ENCODE measurements at places on chromosomes 6 and 20.

- peak; percentile 26 for DNase-seq
These were observed 1.7 kb downstream of the STX16 start for GRCh38 chr20:58652606-58653294.

DNA sequence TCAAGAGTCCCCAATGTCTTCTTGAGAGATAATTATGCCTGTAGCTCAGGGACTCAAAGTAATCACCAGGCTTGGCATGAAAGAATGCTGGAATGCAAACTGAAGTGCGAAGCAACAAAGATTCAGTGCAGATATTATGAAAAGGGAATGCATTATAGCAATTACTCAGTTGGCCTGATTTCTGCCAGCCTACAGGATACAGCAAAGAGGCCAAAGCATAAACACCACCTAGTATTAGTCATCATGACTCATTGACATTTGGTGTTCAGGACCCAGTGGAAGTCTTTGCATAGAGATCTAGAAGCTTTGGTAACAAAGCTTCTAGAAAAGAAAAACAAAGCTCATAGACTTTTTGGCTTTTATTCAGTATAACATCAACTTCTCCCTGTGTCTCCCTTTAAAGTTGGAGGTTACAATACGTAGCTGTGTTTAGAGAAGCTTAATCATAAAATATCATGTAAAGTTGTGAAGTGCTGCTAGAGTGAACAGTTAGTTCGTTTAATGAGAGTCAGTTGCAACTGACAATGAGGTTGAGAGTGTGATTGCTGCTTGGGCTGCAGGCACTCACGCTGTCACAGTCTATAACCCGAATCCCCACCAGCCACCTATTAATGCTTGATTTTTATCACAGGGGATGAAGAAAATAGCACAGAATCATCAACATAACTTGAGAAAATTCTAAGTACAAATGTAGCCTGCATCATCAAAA lies 932.7 kb downstream of the TFAP2A start:
- peak; percentile 19 for DNase-seq

DNA sequence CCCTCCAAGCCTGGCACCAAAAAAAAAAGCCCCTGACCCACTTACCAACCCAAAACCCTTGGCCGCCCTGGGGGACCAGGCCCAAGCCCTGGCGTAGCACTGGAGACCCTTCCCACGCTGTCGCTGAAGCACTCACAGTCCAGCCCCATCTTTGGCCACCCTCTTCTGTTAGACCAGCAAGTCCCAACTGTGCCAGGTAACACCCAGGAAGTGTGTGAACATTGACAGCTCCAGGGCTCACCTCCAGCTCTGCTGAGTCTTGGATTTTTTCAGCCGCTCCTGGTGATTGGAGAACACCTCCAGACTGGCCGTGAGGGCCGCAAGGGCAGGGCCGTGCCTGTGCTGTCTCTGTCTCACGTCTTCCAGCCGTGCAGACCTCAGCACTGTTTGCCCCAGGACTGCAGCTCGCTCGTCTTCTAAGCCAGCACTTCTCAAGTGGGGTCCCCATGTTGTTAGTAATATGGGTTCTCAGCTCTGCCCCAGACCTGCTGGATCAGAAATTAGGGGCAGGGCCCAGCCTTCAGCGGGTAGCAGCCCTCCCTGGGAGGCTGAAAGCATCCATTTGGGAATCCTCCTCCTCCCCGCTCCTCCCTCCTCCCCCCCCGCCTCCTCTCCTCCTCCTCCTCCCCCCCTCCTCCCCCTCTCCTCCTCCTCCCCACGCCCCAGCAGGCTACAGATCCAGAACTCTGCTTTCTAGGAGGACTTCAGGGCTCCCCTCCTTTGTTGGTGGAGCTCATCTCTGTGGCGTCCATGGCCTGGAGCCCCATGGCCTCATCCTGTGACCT lies 18.1 kb downstream of the NPEPL1 start:
- peak; percentile 2 for DNase-seq

- peak; percentile 59 for DNase-seq
These were observed 27.8 kb downstream of the ELOVL5 start for GRCh38 chr6:53320964-53321363.

- no peak for DNase-seq
These were observed 57.4 kb downstream of the FARS2 start for GRCh38 chr6:5318617-5319272.

DNA sequence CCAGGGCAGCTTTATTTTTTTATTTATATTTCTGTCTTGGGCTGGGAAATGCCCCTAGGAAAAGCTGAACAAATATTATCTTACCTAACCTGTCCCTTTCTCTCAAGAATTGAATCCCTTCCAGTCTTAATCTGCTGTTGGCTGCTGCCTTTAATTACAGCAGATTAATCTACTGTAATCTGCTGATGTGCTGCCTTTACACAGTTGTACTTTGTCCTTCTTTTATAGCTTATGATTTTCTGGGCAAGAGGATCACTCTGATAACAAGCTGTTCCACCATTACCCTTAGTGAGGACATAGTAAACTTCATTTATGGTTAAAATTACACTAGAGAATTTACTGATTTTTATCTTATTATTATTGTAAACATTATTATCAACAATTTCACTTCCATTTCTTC lies 234.5 kb upstream of the MAN1A1 start:
- DNase-seq: no peak

- DNase-seq: no peak
These were observed 186.1 kb downstream of the TASP1 start for GRCh38 chr20:13452470-13453124.

DNA sequence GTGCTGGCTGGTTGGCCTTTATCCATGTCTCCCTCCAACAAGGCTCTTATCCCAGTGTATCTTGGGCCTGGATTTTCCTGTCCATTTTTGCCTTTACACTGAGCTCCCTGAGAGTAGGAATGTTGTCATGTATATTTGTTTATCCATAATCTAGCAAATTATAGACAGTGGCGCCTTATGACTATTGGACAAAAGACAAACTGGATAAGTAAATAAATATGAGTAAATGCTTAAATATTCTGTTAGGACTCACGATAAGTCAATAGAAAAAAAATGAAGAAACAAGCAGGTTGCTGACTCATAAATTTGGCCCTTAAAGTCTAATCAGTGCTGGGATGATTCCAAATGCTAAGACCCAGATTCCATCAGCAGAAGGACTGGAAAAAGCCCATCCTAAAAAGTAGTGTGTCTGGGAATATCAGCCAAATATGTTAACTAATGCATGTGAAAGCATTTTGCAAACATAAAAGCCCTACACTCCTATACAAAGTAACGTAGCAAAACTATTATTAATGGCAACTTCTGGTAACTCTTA lies 55.0 kb upstream of the PCSK2 start:
- no peak for DNase-seq

GRCh38 chr20:14491436-14491835 lies 154.0 kb upstream of the FLRT3 start:
- DNase-seq: no peak

- no peak for DNase-seq
These were observed 49.9 kb upstream of the OCSTAMP start for GRCh38 chr20:46600286-46600752.

DNA sequence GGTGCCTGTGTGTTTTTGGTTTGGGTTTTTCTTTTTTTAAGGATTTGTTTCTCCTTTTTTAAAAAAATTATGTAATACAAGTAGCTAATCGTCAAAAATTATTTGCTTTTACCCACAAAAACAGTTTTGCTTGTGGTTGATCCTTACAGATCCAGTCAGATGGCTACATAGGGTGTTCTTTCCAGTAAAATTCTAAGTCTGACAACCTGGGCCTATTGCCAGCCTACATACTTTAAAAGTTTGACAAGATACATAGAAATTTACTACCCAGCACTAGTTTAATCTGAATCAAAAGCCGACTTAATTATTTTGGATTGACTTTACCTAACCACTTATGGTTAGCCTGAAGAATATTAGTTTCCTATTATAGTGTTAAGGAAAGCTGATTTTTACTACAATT lies 2.1 kb upstream of the SOX4 start:
- DNase-seq: no peak
